Effector CD4-positive, alpha-beta T cell (primary cell): ENCODE measurements at places on chromosomes 13 and 19.

DNA sequence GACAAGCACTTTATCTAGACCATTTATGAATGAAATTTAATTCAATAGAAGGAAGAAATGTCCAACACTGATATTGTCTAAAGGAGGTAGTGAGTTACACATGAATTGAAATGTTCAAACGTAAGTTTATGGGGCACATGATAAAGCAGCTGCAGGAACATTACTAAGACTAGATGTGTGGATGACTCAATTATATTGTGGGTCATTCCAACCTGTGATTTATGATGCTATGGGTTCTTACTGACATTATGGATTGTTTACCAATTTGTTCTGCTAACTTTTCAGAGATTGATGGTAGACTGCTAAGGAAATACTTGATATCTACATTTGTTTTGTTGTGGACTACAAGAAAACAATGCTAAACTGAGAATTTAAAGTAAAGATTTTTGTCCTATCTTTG is 56.1 kb upstream of the ATXN8OS start:
- no peak for DNase-seq

GRCh38 chr19:18141031-18141430 is 11.9 kb upstream of the PIK3R2 start:
- DNase-seq, result no peak

DNA sequence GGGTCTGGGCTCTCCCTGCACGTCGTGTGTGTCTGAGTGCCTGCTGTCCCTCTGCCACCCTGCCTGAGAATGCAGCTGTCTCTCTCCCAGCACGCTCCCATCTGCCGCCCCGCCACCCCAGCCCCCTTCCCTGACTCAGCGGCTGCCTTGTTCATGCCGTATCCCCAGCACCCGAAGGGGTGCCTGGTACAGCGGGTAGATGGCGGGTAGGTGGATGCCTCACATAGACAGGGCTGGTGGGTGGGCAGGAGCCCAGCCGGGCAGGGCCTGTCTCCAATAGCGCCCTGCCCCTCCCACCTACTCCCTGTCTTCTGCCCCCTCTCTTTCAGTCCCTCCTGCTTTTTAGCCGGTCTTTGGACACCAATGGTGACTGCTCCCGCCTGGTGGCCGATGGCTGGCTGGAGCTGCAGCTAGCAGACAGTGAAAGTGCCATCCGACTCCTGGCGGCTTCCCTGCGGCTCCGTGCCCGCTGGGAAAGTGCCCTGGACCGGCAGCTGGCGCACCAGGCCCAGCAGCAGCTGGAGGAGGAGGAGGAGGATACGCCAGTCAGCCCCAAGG is 30.3 kb downstream of the DHX34 start:
- DNase-seq, result no peak

DNA sequence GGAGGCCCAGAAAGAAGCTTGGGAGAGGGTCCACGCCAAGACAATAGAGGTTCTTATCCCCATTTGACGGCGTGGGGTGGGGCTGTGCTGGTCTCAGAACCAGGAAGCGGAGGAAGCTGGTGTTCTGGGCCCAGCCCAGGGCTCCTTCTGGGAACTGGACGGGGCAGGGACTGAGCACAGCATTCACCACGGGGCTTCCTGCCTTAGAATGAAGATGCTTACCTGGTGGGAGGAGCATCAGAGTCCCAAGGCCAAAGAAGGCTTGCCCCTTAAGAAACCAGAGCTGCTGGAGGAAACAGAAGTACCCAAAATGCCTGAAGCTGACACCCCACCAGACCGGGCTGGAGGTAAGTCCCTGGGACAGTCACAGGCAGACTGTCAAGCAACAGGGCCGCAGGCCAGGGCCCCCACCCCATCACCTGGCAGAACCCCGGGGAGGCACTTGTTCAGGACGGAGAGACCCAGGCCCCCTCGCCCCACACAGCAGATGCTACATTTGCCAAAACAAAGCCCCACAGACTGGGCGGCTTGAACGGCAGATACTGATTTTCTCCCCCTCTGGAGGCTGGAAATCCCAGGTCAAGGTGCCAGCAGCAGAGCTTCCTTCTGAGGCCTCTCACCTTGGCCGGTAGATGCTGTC is 17.8 kb upstream of the IGLON5 start:
- no peak for DNase-seq

- no peak for DNase-seq
Measured at GRCh38 chr19:42831221-42832019, 48.1 kb downstream of the PSG1 start.

DNA sequence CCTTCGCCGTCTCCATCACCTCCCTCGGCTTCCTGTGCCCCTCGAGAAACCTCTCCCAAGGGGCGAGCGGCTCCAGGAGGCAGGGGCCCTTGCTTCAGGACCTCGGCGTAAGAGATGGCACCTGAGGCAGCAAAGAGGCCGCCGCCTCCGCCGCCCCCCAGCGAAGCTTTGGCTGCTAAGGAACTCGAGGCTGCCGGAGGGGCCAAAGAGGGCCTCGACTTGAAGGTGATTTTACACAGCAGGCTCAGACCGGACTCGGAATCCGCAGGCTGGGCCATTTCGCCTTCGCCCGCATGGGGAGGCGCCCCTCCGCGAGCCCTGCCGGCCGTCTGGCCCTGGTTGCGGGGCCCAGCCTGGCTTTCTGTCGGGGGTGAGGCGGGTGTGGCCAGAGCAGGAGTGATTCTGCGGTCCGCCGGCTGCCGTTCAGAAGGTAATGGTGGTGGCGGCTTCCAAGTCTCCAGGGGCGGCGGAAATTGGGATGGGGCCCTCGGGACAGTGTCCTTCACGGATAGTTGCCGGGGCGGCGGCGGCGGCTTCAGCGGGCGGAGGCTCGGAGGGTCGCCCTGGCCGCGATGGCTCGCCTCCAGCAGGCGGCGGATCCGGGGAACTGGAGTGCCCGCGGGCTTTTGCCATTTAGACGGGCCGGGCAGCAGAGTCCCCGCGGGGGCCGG is 1.4 kb downstream of the GGN start:
- DNase-seq, result no peak

- DNase-seq, result no peak
Measured at GRCh38 chr13:49615836-49616675, 12.3 kb upstream of the ARL11 start.

DNA sequence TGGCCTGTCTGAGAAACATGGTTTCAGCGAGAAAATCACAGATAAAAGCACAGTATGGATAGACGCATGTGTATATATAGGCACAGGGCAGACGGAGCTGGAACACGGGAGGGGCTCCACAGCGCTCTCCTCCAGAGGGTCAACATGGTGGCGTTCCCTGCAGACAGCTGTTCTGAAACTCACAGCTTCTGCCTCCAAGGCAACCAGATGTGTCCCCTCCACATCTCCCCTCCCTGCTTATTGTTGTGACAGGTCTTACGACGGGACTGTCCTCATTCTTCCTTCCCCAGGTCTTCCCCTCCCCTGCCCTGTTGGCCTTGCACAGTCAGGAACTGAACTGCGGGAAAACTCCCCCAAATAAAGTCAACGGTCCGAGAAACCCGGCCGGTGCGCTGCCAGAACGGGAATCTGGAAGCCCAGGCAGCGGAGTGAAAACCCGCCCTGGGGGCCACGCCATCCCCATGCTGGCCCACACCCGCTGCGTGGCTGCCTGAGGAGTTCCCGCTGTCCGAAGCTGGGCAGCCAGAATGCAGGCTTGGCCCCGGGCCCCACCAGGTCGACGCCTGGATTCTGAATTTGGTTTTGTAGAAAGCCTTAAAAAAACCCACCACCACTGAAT is 2.6 kb upstream of the TIMM13 start:
- no peak for DNase-seq

GRCh38 chr13:19183676-19184075 is 2.1 kb upstream of the TUBA3C start:
- no peak for DNase-seq

GRCh38 chr13:73938372-73939070 is 195.7 kb downstream of the KLF12 start:
- no peak for DNase-seq

DNA sequence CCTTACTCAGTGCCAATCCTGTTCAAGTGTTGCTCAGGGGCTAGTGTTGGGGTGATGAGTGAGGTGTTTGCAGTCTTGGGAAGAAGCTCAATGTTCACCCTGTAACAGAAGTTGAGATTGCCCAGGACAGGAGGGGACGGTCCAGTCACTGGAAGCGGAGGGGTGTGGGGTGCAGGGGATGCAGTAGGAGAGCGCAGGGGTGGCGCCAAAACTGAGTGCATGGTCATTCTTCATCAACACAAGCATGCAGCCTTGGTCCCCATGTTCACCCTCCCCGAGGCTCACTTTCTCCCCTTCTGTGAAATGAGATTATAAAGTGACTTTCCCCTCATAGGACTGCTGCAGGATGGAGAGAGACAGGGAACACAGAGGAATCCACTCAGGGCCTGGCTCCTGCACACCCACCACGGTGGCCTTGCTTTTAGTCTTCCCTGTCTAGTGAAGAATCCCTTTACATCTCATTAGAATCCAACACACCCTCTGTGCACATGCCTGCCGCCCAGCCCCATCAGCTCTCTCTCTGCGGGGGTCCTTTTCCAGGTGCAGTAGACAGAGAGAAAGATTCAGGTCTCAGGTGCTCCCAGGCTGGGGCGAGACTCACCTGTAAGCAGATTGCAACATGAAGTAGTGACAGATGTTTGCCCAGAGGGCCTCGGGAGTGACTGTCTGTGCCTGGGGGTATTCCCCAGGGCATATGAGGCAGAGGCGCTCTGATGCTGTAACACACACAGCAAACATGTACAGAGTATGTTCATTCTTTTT is 93.2 kb downstream of the TSHZ3 start:
- no peak for DNase-seq

- no peak for DNase-seq
Measured at GRCh38 chr19:1155352-1156304, 18.4 kb downstream of the SBNO2 start.

DNA sequence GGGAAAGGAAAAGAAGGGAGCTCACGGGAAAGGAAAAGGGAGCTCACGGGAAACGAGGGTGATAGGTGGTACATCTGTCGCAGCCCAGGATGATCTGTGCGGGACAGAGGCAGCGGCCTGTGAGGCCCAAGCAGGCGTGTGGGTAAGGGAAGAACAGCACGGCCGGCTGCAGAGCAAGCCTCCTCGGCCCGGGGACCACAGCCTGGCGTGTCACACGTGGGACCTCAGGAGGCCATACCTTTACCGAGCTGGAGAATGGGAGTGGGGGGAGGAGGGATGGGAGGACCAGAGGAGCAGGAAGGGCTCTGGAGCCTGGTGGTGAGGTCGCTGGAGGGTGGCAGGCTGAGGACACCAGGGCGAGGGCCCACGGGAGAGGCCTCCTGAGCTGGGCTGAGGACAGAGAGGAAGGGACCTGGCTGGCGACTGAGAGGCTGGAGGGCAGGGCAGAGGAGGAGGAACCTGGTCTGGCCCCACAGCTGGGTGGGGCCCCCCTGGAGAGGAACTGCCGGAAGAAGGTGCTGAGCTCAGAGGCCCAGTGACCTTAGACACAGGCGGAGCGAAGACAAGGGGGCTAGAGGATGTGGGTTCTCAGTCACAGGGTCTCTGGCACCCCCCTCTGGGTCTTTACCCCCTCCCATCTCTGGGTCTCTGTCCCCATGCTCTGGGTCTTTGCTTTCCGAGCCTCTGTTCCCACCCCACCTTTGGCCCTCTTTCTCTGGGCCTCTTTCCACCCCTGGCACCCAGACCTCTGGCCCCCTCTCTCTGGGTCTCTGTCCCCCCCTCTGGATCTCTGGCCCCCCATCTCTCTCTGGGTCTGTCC is 2.9 kb upstream of the FTL start:
- DNase-seq, result no peak

DNA sequence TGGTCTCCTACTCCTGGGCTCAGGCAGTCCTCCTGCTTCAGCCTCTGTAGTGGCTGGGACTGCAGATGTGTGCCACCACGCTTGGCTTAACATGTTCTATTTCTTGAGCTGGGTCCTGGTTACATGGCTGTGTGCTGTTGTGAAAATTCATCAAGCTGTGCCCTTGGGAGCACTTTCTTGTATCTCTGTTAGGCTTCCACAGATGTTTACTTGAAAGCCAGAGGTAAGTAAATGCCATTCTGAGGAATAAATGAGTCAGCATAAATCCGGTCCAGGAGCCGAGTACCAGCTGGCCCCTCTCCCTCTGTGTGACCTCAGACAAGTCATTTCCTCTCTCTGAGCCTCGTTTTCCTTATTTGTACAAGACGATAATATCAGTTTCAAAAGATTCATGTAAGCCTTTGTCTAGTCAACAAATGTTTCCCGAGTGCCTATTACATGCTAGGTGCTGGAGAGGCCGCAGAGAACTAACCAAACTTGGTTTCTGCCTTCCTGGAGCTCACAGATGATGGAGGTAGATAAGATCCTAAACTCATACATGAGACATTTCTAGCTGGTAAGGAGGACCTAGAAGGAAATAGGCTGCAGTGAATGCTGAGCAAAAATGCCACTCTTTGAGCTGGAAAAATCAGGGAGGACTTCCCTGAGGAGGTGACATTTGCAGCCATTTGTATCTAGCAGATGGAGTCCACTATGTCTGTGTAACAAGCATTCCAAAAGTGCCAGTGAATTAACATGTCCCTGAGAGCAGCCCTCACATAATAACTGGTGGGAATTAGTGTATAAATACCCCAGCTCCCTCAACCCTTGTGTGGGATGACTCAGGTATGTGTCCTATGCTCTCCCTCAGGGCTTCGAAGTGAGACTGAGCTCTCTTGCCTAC is 2.7 kb upstream of the RASAL3 start:
- DNase-seq, result peak; percentile 39

GRCh38 chr19:52749780-52750179 is 14.9 kb upstream of the ZNF611 start:
- DNase-seq, result no peak

- DNase-seq, result no peak
Measured at GRCh38 chr19:29978080-29978479, 36.0 kb downstream of the URI1 start.

DNA sequence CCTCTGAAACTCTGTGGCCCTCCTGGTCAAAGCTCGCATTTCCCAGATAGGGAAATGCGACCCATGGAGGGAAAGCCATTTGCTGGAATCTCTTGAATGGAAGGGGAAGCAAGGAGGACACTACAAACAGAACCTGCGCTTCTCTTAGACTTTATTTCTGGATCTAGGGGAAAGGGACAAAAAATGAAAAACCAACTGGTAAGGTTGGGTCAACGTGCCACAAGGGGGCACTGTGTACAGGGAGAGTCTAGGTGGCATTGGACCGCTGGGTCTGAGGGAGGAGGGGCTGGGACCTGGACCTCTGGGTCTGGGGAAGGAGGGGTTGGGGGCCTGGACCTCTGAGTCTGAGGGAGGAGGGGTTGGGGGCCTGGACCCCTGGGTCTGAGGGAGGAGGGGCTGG is 5.0 kb downstream of the KLK4 start:
- no peak for DNase-seq

DNA sequence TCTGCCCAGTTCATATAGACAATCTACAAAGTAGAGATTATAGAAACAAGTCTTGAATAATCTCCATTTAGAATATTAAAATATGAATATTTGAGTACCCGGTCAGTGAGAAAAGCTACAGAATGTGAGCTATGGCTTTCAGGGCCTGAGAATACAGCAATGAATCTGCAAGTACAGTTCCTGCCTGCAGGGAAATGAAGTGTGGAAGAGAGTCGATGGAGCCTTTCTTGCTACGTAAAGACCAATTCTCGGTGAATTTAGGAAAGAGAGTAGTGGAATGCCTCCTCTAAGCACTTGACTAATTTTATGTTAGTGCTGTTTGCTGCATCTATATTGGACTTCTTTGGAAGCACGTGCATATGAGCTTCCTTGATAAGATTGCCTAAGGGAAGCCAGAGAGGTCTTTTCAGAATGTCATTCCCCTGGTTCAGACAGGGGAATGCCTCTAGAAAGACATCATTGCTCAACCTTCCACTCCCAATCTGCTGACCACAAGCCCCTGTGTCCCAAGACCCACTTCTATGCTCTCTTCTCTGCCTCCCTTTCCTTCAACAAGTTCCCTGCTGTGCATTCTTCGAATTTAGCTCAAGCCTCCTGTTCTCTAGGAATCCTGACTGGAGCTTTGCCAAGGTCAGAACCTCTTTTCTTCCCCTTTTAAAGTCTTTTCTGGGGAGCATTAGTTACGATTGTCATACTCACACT is 41.9 kb downstream of the GPC6 start:
- DNase-seq, result no peak
